AG08395 (cell line): ENCODE measurements at places on chromosomes 11 and 22.

DNA sequence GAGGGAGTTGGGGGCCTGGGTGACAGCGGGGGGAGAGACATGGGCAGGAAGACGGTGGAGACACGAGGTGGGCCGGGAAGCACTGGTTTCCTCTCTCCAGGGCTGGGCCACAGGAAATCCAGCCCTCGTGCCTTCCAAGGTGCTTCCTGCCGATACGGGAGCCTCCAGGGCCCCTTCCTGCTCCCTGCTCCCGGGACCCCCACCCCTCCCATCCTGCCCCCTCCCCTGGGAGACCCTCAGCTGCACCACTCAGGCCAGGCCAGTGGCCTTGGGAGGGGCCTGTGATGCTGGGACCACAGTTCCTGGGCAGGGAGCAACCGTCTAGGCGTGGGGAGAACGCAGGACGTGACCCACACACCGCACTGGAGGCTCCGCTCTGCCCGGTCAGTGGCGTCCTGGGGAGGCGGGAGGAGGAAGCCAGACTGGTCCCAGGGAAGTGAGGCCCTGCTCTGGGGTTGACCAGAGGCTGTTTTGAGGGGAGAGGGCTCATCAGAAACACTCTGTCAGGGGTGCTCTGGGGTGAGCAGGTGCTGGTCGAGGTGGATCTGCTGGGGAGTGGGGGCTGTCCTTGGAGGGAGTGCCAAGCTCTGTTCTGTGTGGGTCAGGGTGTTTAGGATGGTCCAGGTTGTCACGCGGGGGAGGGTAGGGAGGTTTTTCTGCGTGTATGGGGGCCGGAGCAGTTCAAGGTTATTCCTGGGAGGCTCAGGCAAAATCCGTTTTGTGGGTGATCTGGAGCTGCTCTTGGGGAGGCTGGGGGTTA is at the start of gene SHANK3:
TSS of gene SHANK3 (plus strand) at position 353 of the 760 bp plus-strand sequence.
- peak; percentile 2 for DNase-seq

GRCh38 chr11:71240061-71240690 is 12.2 kb downstream of the SHANK2 start:
- no peak for DNase-seq

GRCh38 chr11:35259529-35259928 is 120.6 kb downstream of the CD44 start:
- no peak for DNase-seq

GRCh38 chr11:117045196-117045595 is 53.0 kb downstream of the SIK3 start:
- peak; percentile 28 for DNase-seq
